T1000 (cell line): ENCODE measurements at places on chromosomes 5 and 9.

- DNase-seq = no peak
Observed at GRCh38 chr9:36793277-36793676, 220.6 kb downstream of the MELK start.

GRCh38 chr9:121503444-121503843, 3.8 kb upstream of the GGTA1 start:
- DNase-seq = no peak

DNA sequence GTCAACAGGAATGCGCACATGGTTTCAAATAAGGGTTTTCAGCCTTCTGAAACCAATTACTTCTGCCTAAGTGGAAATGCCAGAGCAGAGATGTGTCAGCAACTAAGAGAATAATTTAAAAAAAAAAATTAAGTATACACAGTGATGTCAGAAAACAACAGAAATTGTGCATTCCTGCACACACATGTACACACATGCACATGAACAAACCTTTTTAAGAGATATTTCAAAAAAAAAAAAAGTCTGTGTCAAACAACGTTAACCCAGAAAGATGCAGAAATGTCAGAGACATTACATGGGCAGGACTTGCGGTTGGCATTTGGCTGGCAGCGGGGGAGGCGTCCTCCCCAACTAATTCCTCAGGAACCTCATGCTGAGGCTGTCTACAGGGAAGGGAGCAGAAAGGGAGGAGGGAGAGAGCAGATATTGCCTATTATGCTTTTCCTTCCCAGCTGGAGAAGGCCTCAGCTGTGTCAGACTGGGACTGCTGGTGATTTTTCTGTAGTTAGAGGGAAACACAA, 536.9 kb upstream of the WWC1 start:
- no peak for DNase-seq

DNA sequence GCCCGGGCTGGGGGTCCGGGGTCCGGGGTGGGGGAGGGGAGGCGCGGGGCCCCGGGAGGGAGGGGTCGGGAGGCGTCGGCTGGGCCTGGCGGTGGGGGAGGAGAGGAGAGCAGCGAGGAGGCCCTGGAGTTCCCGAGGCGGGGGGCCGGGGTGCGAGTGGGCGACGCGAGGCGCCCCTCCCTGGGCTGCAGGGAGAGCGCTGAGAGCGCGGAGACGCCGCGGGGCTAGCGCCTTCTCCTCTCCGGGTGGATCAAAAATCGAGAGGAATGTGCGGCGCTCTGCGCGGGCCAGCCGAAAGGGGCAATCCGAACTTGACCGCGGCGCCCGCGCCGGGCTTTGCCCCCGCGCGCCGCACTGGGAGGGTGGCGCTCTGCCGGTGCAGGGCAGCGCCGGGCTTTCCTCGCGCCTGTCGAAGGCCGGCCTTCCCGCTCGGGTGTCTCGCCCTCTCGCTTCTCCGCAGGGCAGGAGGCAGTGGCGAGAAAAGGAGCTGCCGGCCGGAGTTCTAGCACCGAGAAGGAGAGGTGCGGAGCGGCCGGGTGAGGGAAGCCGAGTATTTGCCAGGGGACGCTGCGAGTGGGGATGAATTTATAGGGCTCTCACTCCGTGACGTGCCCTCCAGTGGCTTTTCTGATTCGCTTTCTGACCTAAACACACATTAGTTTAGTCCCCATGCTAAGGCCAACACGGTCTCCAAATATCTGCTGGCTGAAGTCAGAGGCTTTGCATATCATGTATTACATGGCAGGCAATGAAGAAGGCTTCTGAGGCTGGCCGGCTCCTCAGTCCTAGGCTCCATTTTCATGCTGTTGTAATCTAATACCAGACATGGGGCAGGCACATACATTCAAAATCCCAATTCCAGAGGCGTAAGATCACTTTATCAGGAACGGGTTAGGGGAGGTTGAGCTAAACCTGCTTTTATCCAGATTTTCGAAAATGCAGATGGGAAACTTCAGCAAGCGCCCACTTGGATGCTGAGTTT, 503 bp upstream of the GDNF start:
- DNase-seq = peak; percentile 74

GRCh38 chr9:80602291-80602690, 1030.5 kb downstream of the TLE4 start:
- no peak for DNase-seq

DNA sequence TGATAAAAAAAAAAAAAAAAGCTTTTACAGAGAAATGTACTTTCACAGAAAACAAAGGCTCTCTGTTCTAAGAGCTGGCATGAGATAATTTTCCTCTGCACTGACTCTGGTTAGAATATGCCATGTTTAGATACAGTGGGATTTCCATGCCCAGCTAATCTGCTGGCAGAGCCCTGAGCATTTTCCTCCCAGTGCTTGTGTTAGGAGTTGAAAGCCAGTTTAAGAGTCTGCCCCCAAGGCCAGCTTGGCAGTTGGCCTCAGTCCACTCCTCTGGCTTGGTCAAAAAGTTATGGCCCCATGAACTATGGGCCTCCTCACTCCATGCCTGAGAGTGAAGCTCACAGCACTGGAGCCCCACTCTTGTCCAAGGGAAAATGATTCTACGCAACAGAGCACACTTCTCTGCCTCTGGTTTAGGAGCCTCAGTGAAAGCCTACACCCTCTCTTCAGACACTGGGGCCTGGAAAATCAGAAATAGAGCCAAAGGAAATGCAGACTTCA, 21.9 kb downstream of the MOCS2 start:
- DNase-seq = no peak

DNA sequence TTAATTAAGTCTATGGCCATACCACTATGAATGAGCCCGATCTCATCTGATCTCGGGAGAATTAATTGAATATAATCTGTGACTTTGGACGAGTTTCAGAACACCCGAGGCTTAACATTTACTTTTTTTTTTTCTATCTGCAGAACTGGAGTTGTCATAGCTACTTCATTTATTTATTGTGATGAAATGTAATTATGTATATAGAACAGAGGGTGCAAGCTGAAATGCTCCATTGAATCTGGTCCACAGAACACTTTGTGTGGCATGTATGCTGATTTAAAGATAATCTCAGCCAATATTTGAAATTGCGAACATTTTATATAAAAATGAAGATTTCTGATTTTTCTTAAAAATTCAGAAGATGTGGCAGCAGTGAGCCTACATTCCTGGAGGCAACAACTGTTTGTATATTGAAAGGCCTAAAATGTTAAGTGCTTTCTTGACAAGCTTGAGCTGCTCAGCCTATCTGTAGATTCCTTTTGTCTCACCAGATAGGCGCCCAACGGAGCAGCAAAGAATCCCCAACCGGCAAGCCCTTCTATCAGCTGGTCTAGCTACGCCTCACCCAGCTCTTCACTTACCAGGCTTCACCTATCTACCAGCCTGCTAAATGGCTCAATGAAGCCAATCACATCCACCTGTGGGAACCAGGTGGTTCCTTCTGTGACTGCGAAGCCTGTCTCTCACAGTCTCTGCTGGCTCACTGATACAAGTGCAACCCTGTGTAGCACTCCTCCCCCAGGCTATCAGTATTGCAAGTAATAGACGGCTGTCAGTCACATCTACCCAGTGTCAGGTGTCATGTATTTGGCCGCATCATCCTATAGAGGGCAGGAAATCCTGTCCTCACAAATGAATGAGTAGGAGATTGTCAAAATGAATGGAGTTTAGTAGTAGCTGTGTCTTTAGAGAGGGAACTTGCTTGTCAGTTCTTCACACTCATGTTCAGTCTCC, 170.6 kb upstream of the MRPS30 start:
- DNase-seq = no peak

- no peak for DNase-seq
Observed at GRCh38 chr5:62197697-62198096, 108.3 kb upstream of the KIF2A start.

DNA sequence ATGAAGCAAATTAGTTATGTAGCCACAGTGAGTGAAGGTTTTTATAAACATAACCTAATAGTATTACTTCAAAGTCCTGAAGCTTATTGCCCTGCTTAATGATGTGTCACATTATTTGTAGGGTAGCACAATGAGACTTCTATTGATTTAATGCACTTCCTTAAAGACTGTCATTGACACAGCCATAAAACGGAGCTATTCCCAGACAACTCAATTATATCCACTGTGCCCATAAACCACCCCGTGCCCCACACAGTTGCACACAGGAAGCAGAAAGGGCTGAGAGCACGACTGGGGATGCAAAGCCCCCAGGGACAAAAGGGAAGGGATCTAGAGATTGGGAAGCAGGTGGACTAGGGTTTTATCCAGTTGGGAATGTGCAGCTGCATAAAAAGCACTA, 37.0 kb downstream of the TRIM32 start:
- no peak for DNase-seq

- DNase-seq = no peak
Observed at GRCh38 chr9:70484232-70485130, 70.0 kb upstream of the KLF9 start.

- DNase-seq = no peak
Observed at GRCh38 chr9:12681620-12682019, 11.6 kb upstream of the TYRP1 start.

DNA sequence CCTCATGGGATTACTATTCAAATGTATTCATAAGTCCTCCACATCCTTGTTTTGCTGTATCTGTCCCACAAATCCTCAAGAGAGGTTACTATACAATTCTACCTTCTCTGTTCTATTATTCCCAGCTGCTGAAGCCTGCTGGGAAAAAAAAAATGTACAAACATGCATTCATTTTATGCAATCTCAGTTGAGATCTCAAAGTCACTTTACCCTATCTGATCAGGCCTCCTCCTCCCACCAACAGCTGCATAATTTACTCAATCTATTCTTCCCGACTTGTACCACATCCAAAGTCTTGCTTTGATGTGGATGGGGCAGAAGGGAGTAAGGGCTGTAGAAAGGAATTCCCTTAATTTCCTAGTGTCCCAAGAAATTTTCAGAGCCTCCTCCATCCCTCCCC, 28.6 kb downstream of the PSIP1 start:
- no peak for DNase-seq

GRCh38 chr5:16615741-16616535, 859 bp downstream of the RETREG1 start:
- DNase-seq = no peak

- DNase-seq = no peak
Observed at GRCh38 chr9:739362-739761, 102.1 kb upstream of the DMRT1 start.

DNA sequence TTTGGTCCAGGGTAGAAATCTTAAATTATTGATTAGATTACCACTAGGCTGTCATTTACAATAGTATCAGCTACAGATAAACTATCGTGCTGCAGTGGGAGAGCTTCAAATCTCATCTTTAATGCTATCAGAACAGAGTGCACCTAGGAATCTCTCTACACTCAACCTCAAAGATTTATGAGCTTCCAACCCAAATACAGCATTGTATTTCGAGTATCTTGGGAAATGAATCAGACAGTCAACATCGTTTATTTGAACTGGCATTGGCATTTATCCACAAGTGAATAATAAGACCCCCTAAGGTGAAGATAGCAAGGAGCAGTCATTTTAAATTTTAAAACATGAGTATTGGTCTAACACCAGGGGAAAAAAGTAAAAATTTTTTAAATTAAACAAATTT, 1203.2 kb downstream of the CDH12 start:
- no peak for DNase-seq

DNA sequence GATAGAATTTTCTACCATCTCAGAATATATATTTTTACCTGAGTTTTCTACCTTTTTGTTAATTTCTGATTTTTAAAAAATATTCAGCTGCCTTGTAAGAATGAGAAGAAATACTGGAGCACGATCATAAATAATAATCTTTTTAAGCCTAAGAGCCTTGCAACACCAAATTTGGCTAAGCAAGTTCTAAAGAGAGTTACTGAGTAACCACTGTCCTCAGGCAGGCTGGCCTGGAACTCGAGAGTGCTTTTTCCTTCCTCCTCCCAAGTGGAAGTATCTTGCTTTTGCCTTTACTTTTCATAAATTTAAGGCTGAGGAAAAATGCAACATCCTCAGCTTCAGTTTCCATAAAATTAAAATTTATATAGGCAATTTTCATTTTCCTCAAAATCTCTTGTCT, 21.0 kb downstream of the GLRX start:
- DNase-seq = no peak
